ENCODE measurements at places on chromosomes 16 and 17. TPM values are rescaled to one million over a fixed set of nuclear protein-coding genes. Genes with fewer than 3 reads are reported as not detected.
A peak's percentile ranks its signal among the peaks of the same experiment; 100 is the strongest.

DNA sequence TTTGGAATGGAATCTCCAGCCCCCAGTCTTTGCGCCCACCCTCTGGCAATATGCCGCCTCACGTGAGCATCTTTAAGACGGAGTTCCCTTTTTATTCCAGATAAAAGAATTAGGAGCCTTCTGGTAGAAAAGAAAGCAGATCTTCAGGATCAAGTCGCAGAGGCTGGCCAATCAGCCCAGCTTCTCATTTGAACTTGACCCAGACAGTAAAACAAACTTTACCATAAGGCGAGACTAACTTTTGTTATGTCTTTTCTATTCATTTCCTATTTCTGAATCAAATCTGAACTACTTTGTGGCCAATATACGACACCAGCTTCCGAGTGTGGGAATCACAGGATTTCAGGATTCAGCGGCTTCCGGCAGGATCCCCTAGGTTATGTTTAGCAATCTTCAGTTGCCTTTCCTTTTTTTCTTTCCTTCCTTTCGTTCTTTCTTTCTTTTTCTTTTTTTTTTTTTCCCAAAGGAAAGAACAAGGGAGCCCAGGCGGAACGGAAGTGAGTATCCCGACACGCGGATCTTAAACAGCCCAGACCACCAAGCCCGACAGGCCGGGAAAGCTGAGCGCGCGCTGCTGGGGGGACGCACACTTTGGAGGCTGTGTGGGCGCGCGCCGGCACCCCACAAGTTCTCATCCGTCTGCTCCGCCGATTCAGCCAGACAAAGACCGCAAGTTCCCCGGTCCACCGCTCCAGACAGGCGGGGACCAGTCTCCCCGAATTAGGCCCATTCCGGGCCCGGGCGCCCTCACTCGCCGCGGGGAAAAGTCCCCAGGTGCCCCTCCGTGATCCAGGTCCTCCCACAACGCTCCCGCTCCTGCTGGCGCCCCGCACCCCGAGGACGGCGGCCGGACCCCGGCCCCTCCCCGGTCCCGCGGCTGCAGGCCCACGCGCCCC lies 633 bp downstream of the TBC1D16 start:
- peak; percentile 30 for DNase-seq

GRCh38 chr16:85644093-85644712 lies 31.1 kb downstream of the GSE1 start:
- no peak for DNase-seq

GRCh38 chr17:34374457-34374856 lies 11.4 kb upstream of the CCL1 start:
- no peak for DNase-seq

- DNase-seq: peak; percentile 80
Observed at GRCh38 chr17:75848523-75849278, 4.5 kb upstream of the UNC13D start.

DNA sequence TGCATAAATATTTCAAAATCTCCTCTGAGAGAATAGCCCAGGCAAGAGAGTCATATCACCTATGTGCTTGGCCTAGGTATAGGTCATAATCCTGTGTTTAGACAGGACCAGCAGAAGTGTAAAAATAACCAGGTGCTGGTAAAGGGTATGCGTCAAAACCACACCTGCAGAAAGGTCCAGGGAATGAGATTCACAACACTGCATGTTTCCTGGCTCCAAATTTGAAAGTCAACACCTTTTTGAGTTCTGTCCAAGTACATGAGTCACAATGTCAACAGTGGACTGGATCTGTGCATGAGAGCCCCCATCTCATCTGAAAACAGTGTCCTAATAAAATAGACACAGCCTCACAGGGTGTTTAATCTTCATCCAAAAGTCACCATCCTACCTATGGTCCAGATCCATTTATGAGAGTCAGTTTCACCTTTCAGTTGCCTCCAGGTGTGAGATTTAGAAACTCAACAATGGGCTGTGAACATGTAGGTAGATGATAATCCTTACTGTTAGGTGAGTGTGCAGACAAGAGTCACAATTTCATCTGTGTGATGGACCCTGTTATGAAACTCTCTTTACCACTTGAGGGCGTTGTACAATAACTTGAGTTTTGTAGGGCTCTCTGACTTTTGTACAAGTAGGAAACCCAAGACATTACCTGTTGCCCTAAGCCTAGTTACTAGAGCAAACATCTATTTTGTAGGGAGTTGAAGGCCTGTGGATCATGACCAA lies 2100.7 kb downstream of the TP53TG3F start:
- no peak for DNase-seq

DNA sequence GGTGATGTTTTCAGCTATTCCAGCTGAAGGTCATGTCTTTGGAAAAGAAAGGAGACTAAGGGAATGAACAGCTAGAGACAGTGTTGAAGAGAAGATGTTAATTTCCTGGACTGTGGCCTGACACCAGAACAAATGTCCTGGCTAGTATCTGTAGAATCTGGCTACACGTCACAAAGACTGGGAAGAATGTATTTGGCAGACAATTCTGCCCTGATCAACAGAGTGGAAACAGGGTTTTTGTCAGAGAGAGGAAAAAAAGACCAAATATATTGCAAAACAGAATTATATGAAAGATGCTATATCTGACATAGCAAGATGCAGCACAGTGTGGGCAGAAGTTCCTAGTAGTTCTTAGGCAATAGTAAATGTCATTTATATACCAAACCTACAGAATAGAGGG lies 17.0 kb upstream of the ANKFN1 start:
- no peak for DNase-seq

The CLEC3A gene
- not detected for total RNA-seq

Data from heart right ventricle (tissue), 16 donors.